Left renal cortex interstitium (tissue), 4 donors: ENCODE measurements at places on chromosomes 6 and 20. TPM values are rescaled to one million over a fixed set of nuclear protein-coding genes. Genes with fewer than 3 reads are reported as not detected.

Gene LBP
- 0.23 TPM for polyA plus RNA-seq

DNA sequence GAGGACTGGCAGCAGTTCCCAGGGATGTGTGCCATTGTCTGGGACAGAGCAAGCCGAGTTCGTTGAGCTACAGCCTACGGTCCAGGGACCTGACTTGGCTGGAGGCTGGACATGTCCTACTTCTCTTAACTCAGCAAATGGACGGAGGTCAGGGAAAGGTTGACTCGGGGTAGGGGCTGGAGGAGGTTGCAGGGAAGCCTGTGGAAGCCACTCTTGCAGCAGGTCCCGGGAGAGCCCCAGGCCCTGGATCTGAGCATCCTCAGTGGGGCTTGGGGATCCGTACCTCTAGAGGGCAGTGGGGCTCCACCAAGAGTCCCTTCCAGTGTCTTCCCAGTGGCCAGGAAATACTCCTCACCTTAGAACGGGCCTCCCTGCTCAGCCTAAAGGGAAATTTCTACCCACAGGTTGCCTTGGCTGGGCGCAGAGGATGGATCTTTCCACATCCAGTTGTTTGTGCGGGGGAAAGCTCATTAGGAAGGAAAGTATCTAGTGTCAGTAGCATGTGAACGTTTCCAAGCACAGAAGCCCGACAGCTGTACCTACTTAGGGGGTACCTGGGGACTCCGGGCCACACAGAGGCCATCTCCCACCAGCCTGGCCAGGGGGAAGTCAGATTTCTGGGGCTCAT, 170.2 kb downstream of the NFATC2 start:
- no peak for DNase-seq

DNA sequence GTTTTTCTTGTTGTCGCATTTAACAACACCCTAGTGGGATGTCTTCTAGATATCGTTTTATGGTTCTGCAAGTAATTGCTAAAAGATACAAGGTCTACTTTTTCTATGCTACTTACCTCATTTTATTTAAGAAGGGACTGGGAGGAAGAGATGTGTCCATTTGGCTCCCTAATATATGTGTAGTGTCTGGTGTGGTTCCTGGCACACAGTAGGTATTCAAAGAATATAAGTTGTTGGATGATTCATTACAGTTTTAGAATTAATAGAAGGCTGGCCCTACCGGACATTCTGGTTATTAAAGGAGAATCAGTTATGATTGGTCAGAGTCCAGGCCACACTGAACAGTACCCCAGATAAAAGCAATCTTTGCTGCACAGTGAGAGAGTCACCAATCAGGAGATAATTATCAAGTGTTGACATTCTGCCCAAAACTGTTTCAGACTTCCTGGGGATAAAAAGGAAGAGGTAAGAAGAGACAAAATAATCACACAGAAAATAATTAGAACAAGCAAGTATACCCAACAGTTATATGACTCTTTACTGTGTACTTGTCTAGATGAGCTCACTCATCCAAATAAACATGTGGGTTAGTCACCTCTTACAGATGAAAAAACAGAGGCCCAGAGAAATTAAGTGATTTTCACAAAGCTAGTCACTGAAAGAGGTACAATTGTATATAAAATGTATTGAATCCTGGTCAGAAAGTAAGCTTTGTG, 7.0 kb downstream of the TMEM244 start:
- DNase-seq: no peak

Gene ANKRD66
- polyA plus RNA-seq: not detected

DNA sequence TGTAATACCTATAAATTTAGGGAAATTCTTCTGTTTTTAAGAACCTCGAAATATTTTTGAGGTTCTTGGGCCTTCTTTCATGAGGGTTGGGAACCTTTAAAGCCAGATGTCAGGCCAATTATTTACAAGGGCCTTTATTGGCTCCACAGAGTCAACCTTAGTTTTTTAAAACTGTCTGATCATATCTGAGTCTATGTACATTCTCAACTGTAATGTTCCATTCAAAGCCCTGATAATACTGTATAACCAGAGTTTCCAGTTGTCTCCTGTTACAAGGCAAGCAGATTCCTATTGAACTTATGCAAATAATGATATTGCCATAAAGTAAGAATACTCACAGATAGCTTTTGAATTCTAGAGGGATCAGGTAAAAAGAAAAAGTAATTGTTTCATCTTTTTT, 545.5 kb downstream of the EPM2A start:
- DNase-seq: no peak

GRCh38 chr20:7010527-7010926, 243.0 kb downstream of the BMP2 start:
- DNase-seq: no peak

Gene CRISP2
- not detected for polyA plus RNA-seq

GRCh38 chr20:21074605-21075336, 31.4 kb downstream of the LINC00237 start:
- DNase-seq: no peak

DNA sequence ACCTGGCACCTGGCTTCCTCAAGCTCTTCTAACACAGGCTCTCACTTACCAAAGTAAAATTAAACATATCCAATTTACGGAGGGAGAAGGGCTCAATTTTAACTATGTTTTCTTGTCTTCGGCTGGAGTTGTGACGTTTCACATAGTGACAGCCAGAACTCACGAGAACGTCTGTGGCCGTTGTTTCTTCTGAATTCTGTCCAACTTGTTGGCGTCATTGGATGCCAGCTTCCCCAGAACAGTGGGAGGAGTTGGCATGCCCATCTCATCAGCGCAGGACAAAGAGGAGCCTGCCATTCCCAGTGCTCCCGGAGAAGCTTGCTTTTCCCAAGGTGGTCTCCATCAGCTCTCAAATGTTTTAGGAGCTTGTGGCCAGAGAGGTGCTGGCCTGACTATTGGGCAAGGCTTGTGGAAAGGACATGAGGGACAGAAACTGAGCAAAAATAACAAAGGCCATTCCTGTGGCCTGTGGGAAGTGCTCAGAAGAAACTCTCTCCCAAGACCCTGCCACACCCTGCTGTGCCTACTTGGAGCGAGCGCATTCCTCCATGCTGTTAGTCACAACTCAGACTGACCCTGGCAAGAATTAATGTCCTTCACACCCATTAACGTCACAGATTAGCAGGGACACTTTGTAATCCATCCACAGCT, 265.4 kb upstream of the CDH4 start:
- DNase-seq: no peak

GRCh38 chr6:125154761-125155135, 1.2 kb downstream of the TPD52L1 start:
- no peak for DNase-seq

- no peak for DNase-seq
These were observed 587.2 kb downstream of the EPM2A start for GRCh38 chr6:145147981-145148749.

Gene SLC22A7
- polyA plus RNA-seq: 0.74 TPM

- DNase-seq: no peak
These were observed 38.6 kb upstream of the NXT1 start for GRCh38 chr20:23311947-23312506.

GRCh38 chr20:34268851-34269636, 27.8 kb downstream of the ASIP start:
- DNase-seq: no peak

- no peak for DNase-seq
These were observed 9.7 kb upstream of the GCNT2 start for GRCh38 chr6:10511477-10511876.

- no peak for DNase-seq
These were observed 646 bp downstream of the HEY2 start for GRCh38 chr6:125749865-125750691.

Gene FLRT3
- 128 TPM for polyA plus RNA-seq

DNA sequence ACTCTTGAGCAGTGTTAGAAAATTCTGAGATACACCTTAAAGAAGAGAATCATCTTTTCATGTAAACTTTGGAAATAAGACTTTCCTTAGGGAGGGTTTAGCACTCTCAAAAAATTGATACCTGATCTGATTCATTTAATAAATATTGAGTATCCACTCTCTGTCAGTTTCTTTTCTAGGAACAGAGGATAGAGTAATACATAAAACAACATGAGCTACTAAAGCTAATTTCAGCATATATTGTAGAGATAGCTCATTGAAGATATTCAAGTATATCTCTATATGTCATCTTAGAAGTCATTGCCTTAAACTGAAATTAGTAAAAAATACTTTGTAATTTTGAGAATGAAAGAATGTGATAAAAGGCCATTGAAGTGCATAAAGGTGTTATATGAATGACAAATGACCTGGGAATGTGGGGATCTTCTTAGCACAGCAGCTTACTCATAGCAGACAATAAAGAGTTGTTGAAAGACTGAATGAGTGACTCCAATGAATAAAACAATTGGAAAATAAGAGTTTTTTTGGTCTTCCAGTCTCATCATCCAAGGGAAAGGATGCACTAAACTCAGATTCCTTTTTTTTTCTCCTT, 29.2 kb downstream of the RHAG start:
- DNase-seq: no peak

DNA sequence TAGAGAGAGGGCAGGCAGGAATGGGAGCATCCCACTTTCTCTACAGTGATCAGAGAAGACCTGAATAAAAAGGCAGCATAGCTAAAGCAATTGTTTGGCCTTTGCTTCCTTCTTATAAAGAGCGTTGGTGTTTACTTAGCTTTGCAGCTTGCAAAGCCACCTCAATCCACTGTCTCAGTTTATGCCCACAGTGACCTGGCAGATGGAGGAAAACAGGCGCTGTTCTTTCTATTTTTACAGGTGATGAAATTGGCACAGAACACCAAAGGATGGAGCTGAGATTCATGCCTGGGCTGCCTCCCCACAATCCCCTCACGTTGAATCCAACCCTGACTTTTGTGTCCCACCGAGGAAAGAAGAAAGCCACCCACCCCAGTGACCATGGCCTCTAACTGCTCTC, 130.5 kb downstream of the TTLL2 start:
- no peak for DNase-seq

Gene MAP3K7
- polyA plus RNA-seq: 49.7 TPM

Gene TSBP1
- 0.24 TPM for polyA plus RNA-seq

DNA sequence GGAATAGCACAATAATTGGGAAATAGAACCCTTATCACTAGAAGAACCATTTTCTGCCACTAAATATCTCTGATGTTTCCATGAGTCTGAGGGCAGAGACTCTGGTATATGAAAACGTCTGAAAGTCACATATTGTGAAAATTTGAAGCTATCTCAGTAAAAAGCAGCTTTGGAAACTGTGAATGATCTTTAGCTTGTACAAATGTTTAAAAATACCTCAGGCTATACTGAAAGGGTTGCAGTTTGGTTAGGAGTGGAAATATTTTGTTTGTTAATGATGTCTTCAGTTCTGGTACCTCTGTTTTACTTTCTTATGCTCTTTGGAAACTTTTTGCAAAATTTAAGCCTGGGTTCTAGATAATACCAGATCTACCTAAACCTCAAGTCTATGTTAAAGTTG, 135.0 kb downstream of the SLC16A10 start:
- DNase-seq: no peak

- no peak for DNase-seq
These were observed 519 bp downstream of the CBLN4 start for GRCh38 chr20:56004611-56005388.

Gene VPS52
- 59.5 TPM for polyA plus RNA-seq

- no peak for DNase-seq
These were observed 44.0 kb downstream of the SSR1 start for GRCh38 chr6:7268816-7269555.

- DNase-seq: no peak
These were observed 122.3 kb downstream of the TBXT start for GRCh38 chr6:166045173-166045859.

DNA sequence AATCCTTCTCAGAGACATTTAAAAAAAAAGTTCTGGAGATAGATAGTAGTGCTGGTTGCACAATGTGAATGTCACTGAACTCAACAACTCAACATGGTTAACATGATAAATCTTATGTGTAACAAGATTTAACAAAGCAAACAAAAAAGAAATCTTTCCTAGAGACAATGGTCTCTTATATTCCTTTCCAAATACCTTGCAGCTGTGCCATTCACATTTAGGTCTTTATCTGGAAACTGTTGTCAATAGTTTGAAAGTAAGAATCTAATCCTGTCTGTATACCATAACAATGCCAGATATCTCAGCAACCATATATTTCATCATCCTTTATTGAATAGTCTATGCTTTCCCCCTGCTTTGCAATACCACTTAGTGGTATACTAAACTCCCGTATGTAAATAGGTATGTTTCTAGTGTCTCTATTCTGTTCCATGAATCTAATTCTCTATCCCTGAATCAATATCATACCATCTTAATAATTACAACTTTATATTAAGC, 2.1 kb downstream of the SERAC1 start:
- DNase-seq: no peak

- DNase-seq: no peak
These were observed 195.0 kb downstream of the UBE3D start for GRCh38 chr6:82870582-82871172.

GRCh38 chr6:122825163-122825562, 36.1 kb downstream of the SMPDL3A start:
- DNase-seq: no peak

Gene F13A1
- polyA plus RNA-seq: 10.9 TPM

DNA sequence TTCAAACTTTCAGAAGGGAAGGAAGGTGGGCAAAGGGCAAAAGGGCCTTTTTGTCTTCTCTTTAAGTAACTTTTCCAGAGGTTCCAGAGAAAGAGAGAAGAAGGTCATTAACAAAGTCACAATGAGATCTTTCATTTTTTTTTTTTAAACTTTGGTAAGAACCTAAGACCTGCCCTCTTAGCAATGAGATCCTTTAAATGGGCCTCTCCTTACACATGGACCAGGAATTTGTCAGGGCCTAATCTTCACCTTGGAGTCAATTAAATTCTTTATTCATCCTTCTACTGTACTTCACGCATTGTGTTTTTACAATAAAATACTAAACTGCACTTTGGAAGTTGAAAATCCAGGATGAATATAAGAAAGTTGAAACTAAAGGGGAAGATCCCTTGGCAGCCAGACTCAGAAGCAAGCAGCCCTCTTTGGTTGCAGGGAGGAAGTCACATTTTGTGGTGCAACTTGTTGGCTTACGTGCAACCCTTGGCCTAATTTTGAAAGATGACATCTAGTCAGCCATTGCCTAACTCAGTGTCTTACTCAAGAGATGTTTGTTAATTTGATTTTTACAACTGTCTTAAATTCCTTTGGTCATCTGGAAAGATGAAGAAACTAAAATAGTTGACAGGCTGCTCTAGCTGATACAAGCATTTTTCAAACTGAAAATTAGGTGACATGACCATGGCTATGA, 11.9 kb upstream of the TMEM170B start:
- no peak for DNase-seq

GRCh38 chr6:7728855-7729590, 3.1 kb downstream of the BMP6 start:
- DNase-seq: no peak

Gene RIN2
- polyA plus RNA-seq: 42.0 TPM

DNA sequence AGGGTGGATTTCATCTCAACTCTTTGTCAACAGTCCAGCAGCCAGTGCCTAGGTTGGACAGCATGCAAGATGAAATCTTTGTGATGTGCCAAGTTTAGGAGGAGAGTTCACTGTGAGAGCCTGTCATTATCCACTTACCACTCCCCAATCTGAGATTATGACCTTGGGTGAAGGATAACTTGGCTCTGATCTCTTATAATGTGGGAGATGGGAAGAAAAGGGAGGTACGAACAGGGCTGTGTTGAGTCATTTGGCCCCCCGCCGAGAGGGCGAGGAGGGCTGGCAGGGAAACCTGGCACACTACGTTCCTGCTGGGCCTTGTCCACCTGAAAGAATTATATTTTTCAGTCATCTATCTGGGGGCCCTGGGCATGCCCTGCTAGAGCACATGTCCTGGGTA, 35.8 kb downstream of the LAMA4 start:
- DNase-seq: no peak
